Vagina (tissue), 2 donors: ENCODE measurements at places on chromosomes 7 and 10.

GRCh38 chr7:98281757-98282606 lies 496 bp downstream of the BRI3 start:
- no peaks in the 10 kb centered on the region for H3K36me3 ChIP-seq
- H3K27me3 ChIP-seq, result no peaks in the 10 kb centered on the region
- H3K4me3 ChIP-seq, result peak overlapping the region; percentile 99

- no peak overlapping the region for H3K4me3 ChIP-seq
- H3K27me3 ChIP-seq, result no peaks in the 10 kb centered on the region
- H3K4me1 ChIP-seq, result no peaks in the 10 kb centered on the region
- H3K36me3 ChIP-seq, result no peaks in the 10 kb centered on the region
- H3K27ac ChIP-seq, result no peak overlapping the region
Observed at GRCh38 chr10:119919826-119920225, 27.3 kb downstream of the SEC23IP start.

- H3K36me3 ChIP-seq, result no peaks in the 10 kb centered on the region
- no peak overlapping the region for H3K4me3 ChIP-seq
- no peak overlapping the region for H3K27ac ChIP-seq
- H3K4me1 ChIP-seq, result no peaks in the 10 kb centered on the region
- no peaks in the 10 kb centered on the region for H3K27me3 ChIP-seq
- DNase-seq, result no peak
Observed at GRCh38 chr10:89668386-89669071, 23.5 kb upstream of the PANK1 start.

DNA sequence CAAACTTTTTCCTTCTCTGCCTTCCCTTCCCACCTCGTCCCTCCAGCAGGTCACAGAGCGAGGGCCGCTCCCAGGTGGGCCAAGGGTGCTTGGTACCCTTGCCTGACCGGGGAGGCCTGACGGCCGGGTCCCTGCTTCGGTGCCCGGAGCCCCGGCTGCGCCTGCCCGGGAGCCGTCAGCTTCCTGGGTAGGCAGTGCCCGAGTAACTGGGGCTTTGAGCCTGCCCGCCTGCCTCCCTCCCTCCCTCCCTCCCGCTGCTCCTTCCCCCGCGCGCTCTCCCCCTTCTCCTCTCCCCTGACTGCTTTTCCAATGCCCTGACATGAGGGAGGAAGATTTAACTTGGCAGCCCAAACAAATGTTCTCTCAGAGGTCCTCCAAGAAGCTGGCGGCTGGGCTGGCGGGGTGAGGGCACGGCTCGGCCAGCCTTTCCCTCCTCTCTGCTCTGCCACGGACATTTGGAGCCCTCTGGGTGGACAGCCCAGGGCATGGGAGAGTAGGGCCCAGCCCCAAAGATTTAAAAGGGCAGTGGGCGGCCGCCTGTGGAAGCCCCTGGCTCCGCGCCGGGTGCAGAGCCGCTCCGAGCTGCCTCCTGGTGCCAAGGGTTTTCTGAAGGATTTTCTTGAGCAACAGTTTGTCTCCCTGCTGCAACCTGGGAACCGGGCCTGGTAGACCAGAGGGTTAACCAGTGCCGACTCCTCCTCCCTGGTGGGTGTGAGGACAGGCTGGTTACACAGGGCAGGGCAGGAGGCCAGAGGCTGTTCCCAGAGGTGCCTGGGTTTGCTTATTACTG lies 2.0 kb downstream of the ZMIZ1 start:
- peaks cover 55% of the 10 kb centered on the region for H3K4me1 ChIP-seq
- H3K27ac ChIP-seq, result peak overlapping the region; percentile 97
- H3K4me3 ChIP-seq, result peak overlapping the region; percentile 72
- H3K27me3 ChIP-seq, result no peaks in the 10 kb centered on the region
- H3K36me3 ChIP-seq, result no peaks in the 10 kb centered on the region
